Central memory CD4-positive, alpha-beta T cell (primary cell): ENCODE measurements at places on chromosomes 11 and 22.

GRCh38 chr11:27184458-27185312 is 144.1 kb downstream of the BBOX1 start:
- DNase-seq = no peak

- DNase-seq = no peak
Measured at GRCh38 chr11:116053548-116053919, 549.3 kb upstream of the CADM1 start.

DNA sequence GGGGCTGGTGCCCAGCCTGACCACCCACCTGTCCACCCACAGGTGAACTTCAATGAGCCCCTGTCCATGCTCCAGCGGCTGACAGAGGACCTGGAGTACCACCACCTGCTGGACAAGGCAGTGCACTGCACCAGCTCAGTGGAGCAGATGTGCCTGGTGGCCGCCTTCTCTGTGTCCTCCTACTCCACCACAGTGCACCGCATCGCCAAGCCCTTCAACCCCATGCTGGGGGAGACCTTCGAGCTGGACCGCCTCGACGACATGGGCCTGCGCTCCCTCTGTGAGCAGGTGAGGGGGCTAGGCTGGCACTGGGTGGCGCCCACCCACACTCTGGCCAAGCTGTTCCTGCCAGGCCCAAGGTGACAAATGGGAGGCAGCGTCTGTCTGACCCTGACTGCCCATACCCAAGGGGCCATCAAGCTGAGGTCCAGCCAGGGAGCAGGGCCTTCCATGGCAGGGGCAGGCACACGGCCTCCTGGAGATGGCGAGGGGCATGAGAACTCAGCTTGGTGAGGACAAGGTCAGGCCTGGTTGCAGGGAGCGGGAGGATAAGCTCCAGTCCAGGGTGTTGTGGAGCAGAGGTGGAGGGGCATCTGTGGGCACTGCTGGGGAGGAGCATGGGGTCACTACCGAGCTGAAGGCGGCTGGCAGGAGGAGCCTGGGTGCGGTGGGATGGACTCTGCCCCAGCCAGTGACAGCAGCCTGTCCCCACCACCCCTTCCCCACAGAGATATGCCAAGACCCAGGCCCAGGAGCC is 77.7 kb downstream of the MORC2 start:
- DNase-seq = peak; percentile 7

- DNase-seq = peak; percentile 1
Measured at GRCh38 chr11:17076517-17077239, 789 bp downstream of the RPS13 start.

- no peak for DNase-seq
Measured at GRCh38 chr11:34558211-34558610, 44.6 kb upstream of the ELF5 start.

GRCh38 chr11:23893126-23893525 is 603.7 kb upstream of the LUZP2 start:
- no peak for DNase-seq

- no peak for DNase-seq
Measured at GRCh38 chr22:28231441-28231840, 312.4 kb upstream of the PITPNB start.

DNA sequence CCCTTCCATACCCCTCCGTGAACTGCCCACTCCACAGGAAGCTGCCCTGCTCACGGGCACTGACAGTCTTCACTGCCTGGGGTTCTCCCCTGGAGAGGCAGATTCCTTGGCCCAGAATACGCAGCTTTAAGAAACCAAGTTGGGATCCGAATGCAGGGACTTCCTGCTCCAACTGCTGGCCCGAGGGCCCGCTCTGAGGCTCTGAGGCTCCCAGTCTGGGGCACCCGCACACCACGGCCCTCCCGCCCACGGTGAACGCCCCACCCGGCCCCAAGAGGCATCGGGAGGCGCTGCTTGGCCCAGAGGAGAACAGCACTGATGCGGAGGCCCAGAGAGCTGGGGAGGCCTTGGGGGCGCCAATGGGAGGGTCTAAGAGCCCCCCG is 42.3 kb downstream of the IGF2 start:
- no peak for DNase-seq

DNA sequence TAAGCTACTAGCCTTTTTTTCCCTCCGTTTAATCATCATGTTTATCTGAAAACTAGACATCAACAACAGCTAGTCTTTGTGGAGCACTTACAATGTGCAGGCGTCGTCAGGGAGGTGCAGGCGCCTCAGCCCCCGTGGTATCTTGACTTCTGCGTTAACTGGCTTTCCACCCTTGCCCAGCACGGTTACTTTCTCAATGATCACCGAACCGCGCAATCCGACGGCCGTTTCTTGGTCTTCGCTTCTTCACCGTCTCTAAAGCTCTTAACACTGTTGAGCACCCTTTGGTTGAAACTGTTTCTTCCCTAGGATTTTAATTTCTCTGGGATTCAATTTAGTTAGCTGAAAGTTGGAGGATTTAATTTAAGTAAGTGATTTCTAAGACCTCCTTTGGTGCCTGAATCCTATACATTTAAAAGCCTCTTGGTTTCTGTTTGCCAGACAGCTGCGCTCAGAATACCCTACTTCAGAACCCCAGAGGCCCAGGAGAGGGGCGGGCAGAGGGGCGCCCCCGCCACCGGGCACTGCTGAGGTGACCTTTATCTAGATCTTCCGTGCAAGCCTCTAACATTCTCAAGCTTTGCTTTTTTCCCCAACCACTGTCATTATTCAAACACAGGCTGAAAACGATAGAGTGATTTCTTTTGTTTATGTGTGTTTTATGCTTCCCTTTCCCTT is 18.0 kb upstream of the TMEM218 start:
- DNase-seq = no peak

DNA sequence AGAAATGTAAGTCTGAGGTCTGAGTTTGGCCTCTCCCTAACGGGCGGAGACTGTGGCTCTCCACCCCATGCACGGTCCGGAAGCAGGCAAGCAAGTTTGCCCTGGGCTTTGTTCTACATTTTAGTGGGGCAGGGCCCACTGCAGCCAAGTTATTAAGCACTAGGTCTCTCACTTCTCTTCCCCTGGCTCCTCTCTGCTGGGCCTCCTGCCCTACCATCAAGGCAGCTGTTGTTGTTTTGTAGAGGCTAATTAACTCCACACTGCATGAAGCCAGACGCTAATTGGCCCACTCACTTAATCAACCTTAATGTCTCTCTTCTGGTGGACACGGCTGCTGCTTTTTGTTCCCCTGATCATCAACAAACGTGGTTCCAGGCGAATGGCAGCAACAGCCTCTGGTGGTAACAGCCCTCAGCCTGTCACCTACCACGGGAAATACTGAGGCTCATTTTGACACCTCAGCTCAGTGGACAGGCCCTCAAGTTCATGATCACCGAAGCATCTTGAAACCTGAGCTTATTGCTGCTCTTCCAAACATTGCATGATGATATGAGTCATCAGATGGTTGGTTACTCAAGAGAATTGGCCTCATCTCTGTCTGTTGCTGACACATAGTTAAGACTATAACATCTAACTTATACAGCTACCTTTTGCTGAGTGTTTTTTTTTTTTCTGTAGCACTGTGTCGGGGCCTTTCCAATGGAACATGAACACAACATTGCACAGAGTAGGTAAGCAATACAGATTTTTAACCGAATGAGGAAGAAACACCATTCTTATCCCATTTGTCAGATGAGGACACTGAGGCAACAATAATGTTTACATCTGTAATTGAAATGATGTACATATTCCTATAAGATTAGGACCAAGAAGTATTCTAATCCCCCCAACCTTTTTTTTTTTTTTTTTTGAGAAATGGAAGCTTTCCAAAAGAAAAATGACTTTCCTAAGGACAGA is 20.8 kb upstream of the LMO2 start:
- DNase-seq = no peak

- DNase-seq = no peak
Measured at GRCh38 chr22:41062146-41062545, 30.2 kb upstream of the EP300 start.

GRCh38 chr11:76554767-76555166 is 109.9 kb downstream of the EMSY start:
- no peak for DNase-seq

- DNase-seq = no peak
Measured at GRCh38 chr11:38095268-38095667, 1497.2 kb upstream of the RAG2 start.

DNA sequence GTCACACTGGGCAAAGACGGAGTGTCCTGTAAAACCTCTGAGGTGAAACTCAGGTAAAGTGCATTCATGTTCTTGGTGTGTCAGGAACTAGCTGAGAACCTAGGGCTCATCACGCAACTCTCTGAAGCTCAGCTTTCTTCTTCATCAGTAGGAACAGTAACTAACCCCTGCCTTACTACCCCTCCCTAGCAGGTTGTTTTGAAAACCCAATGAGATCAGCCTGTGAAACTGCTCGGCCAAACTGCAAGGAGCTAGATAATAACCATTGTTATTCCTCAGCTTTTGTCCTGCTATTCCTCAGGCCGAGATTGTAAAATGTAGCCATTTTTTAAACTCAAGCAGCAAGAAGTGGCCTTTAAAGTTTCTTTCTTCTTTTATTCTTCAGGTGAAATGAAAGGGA is 9.8 kb upstream of the FJX1 start:
- no peak for DNase-seq

DNA sequence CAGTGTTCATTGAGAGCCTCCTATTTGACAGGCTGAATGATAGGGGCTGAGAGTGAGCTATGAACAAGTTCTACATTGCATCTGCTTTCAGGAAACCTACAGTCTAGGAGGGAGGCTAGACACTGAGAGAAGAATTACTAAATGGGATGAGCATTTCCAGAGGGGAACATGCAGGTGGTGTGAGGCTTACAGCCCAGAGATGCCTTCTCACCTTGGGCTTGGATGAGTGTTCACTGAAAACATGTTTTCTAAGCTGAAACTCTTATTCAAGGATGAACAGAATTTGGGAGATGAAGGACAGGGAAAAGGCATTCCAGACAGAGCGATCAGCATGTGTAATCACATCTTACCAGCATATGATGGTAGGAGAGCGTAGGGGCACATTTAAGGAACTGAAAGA is 177.5 kb upstream of the E2F8 start:
- no peak for DNase-seq

DNA sequence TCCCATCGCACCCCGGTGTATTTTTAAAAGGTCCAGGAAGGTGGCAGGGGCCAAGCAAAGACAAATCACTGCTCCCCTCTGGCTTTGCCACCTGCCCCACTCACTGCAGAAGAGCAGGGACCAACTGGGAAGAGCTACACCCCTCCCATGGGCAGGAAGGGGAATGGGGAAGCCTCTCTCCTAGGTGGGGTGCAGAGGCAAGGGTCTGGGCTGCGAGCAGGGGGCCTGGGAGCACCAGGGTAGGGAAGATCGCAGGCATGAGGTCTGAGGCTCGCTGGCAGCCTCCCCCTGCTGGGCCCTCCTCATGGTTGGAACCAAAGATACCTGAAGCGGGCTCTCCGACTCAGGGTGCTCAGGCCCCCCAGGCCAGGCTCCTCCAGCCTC is 36.8 kb downstream of the PISD start:
- DNase-seq = no peak

GRCh38 chr22:28874811-28875320 is 8.5 kb upstream of the ZNRF3 start:
- no peak for DNase-seq

- DNase-seq = no peak
Measured at GRCh38 chr11:46072172-46072964, 48.9 kb downstream of the PHF21A start.

DNA sequence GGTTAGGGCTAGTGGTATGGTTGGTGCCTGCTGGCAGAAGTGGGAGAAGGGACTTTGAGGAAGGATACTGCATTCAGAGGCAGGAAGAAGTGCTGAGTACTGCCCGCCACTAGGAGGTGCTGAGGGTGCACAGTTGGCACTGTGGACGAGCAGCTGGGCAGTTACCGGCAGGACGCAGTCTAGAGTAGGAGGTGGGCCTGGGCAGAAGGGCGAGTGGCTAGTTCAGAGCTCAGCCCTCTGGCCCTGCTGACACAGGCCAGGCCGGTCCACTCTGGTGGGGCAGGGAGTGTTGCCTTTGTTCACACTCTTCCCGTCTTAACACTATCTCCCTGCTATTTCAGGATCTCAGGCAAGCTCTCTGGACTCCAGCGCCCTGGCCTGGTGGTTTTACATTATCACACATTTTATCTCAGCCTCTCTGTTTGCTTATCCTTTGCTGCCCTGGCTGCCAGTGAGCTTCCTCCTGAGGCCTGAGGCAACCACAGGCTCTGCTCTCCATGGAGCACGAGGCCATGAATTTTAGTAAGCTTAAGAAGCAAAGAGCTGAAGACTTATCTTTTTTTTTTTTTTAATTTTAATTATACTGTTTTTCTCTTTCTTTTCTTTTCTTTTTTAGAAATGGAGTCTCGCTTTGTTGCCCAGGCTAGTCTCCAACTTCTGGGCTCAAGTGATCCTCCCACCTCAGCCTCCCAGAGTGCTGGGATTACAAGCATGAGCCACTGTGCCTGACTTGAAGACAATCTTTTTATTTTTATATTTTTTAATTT is 26.9 kb downstream of the SNAP29 start:
- no peak for DNase-seq

DNA sequence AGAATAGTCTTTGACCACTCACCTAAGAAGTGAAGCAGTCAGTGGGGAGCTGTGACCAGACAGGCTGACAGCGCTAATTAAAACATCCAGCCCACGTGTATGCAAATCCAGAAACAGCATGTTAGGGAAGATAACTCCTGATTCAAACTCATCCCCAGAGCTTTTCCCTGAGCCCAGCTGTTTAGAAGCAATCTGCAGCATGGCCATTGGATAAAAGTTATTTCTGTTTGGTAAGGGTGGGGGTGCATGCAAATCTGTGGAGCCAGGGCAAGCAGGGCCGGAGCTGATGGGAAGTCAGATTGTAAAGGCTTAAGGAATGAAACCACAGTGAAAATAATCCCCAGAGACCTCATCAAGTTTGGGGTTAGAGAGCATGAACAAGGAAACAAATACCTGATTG is 247.9 kb upstream of the KIRREL3 start:
- DNase-seq = no peak

GRCh38 chr11:10381736-10382135 is 73.3 kb upstream of the AMPD3 start:
- DNase-seq = no peak

DNA sequence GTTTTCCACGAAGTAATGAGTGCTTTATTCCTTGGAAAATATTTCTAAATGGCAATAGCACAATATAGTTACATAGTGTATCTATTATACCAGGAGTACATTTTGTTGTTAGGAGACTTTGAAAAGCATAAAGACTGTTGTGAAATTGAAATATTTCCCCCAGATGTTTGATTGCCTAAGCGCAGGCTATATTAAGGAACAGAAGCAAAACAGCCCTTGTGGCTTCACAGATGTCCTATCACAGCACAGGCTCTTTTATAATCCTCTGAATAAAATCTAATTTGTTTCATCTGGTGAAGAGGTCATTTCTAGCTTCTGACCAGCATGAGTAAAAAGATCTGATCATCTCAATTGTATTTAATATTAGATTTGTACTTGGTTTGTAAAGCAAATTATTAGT is 48.2 kb downstream of the BSX start:
- no peak for DNase-seq

DNA sequence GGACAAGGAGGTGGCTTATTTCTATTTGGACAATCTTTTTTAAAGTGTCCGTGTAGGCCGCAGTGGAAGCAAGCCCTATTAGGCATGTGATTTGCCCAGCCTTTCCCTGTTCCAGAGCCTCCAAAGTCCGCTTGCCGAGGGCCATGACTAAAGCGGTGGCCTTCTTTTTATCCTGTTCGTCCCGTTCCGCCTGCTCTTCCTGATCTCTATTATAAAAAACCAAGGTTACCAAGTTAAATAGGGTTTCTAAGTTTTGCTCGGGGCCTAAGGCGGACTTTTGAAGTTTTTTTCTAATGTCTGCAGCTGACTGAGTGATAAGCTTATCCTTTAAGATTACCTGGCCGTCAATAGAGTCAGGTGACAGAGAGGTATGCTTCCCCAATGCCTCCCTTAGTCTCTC is 21.6 kb upstream of the MUC15 start:
- no peak for DNase-seq
